HuH-7.5 (cell line): ENCODE measurements at places on chromosomes 4 and X.

GRCh38 chr4:80153874-80154544 lies 43.3 kb upstream of the PRDM8 start:
- DNase-seq: no peak

GRCh38 chrX:135024526-135024925 lies 2.2 kb upstream of the RTL8B start:
- no peak for DNase-seq

- DNase-seq: no peak
Measured at GRCh38 chr4:76558396-76559235, 123.6 kb downstream of the SHROOM3 start.

- DNase-seq: no peak
Measured at GRCh38 chrX:38206036-38206435, 14.6 kb downstream of the SRPX start.

DNA sequence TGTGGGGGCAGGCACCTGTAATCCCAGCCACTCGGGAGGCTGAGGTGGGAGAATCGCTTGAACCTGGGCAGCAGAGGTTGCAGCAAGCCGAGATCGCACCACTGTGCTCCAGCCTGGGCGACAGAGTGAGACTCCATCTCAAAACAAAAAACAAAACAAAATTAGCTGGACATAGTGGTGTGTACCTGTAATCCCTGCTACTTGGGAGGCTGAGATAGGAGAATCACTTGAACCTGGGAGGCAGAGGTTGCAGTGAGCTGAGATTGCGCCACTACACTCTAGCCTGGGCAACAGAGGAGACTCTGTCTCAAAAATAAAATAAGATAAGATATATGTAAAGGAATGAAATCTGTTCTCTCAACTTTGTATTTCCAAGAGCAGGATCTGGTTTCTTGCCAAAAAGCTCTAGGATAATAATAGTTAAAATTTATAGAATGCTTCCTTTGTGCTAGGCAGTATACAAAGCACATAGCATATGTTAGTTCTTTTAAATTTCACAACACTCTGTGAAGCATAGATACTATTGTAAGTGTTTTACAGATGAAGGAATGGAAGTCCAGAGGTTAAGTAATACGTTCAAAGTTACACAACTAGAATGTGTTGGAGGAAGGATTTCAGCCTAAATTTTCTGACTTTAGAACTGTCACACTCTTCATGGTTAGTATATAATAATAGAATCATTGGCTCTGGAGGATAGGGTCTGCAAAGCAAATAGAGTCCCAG lies 10.3 kb downstream of the MRPL1 start:
- DNase-seq: no peak

DNA sequence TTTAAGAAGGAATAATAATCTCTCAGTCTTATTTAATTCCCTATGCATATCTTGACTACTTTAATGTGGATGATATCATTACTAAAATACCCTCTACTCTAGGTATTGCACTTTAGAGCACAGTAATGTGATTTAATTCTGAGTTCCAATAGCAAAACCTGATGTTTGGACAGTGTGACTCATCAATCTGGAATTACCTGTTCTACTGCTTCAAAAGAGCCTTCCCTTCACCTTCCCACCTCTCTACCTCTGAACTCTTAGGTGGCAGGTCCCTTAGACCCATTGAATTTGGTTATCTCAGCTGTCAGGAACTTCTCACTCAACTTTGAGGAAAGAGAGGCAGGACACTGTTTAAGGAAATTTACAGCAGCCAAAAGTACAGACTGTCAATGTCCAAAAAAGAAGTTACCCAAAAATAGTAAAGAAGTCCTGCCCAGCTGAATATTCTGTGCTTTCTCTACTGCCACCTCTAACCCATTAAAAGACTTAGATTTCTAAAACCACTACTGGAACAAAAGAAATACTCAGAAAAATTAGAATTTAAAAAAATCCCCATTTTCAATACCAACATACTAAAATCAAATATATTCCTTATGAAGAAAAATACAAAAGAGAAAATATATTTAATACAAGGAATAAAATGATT lies 123.1 kb upstream of the GPM6A start:
- no peak for DNase-seq

DNA sequence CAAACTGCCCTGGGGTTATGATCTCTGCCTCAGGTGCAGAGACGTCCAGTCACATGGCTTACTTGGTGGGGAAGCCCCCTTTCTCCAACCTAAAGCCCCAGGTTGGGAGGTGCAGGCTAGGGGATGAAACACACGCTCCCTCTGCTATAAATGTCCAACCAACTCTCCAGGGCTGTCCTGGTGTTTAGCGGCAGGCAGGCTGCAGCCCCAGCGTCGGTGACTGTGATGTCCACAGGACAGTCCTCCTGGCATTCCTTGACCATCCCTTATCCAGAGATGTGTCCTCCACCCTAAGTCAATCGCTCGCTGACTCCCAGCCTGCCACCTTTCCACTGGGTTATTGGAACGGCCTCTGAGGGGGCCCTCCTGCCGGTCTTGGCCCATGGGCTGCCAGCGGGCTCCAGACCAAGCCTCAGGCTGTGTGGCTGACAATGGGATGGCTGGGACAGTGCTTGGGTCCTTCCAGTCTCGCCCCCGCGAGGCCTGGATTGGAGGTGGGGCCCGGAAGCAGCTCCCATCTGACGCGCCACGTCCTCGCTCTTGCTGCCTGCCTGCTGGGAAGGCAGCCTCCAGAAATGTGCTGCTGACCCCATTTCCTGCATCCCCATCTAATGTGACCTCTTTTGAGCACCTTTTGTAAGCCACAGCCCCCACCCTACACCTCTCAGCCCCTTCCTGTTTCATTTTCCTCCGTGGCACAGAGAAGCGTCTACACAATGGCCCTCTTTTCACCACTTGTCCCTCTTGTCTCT lies 60.8 kb upstream of the ADRA2C start:
- DNase-seq: no peak

- no peak for DNase-seq
Measured at GRCh38 chrX:39336671-39337311, 535.5 kb downstream of the MID1IP1 start.

DNA sequence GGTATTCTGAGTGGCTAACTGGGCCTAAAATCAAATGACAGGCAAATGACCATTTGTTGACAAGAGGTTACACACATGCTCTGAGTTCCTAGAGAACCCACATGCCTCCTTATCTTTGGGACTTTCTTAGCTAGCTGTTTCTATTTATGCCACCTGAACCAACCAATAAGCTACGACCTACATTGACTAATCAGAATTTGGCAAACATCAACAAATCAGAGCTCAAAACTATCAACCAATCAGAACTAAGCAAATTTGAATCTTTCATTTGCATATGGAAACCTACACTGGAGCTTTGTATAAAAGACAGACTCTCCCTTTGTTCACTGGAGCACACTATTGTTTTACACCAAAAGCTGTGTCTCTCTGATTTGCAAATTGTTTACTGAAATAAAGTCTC lies 192.0 kb downstream of the CXXC4 start:
- no peak for DNase-seq

DNA sequence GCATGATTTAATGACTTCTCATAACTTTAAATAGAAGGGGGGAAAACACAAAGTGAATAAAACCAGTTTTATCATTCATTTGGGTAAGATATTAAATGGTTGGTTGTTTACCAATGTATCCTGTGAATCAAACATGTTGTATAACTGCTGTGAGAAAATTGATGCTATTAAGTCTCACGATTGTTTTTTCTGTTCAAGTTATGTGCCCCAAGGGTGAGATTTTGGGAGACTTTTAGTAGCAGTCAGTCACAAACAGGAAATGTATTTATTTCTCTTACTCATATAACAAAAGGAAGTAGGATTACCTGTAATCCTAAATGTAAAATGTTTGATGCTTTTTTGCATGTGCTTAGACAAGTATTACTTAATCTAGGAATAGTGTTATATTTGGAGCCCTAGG lies 39.2 kb downstream of the MTHFD2L start:
- no peak for DNase-seq

DNA sequence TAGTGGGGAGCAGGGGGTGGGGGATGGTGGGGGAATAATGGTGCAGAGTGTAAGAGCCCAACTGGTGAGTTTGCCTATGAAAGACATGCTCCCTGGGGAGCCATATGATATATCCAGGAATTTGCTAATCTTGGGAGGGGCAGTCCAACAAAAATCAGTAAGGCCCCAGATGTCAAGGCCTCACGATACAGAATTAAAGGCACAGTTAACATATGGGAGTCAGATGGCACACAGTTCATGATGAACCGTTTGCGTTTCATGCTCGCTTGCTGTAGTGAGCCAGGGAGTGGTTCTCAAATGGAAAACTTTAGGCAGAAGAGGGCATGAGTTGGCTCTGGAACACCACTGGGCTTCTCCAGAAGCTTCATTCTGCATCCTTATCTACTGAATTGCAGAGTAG lies 33.9 kb upstream of the VCX2 start:
- DNase-seq: no peak

- DNase-seq: no peak
Measured at GRCh38 chrX:103823591-103823990, 8.5 kb downstream of the RAB9B start.

DNA sequence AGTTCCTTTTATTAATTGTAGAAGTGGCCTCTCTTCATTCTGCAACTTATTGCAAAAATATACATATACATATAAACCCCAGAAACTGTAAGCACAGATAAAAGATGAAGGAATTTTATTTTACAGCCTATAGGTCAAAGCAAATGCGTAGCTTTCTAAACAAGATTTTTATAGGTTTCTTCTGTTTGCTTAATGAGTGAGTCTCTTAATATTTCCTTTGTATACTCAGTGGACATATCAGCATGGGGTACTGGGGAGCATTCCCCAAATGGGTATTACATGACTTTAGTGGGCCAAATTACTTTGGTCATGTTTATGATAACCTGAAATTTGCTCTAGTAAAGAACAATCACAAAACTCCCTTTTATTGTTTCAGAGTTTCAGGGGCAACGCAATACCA lies 1698.6 kb upstream of the IGFBP7 start:
- no peak for DNase-seq

DNA sequence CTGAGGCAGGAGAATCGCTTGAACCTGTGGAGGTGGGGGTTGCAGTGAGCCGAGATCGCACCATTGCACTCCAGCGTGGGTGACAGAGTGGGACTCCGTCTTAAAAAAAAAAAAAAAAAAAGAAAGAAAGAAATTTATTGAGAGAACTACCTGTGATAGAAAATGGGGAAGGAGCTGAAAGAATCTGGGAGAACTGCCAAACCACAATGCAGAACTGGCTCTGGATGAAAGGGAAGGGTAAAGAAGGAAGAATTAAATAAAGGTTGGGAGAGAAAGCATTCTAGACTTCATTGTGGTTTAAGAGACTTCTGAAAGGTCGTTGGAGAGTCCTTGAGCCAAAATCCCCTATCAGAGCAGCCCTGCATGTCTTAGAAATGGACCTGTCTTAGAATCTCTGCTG lies 567.9 kb upstream of the HTR2C start:
- DNase-seq: no peak

DNA sequence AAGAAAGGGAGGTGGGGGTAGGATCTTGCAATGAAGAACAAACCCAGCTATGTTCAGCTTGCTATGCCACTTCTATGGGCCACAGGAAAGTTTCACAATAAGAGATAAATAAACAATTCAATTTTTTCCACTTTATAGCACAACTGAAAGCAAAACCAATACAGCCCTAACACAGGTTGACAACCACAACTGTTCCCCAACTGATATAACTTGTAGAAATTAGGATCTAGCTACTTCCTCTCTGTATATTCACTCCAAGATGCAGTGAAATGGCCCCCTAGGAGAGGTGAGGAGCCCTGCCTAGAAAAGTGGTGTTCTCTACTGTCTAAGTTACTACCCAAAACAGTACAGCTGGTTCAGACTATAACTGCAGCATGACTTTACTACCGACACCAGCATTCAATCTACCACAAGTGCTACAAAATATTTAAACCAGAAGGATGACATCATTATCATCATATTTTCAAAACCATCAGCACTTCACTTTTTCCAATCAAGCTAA lies 77.0 kb downstream of the FBXW7 start:
- no peak for DNase-seq

DNA sequence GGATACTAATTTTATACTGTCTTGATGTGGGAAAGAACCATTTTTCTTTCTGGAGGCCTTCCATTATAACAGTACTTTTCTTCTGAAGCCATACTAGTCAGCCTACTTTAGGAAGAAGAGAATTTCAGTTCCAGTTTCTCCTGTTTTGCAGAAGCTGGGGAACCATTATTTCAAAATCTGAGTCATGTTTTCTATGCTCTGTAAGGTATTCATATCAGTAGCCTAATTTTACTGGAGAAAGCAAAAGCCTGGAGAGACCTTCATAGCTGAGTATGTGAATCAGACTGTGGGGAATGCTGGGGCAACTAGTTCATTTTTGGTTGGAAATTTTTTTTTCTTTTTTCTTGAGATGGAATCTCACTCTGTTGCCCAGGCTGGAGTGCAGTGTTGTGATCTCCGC lies 22.4 kb downstream of the AFF1 start:
- no peak for DNase-seq

DNA sequence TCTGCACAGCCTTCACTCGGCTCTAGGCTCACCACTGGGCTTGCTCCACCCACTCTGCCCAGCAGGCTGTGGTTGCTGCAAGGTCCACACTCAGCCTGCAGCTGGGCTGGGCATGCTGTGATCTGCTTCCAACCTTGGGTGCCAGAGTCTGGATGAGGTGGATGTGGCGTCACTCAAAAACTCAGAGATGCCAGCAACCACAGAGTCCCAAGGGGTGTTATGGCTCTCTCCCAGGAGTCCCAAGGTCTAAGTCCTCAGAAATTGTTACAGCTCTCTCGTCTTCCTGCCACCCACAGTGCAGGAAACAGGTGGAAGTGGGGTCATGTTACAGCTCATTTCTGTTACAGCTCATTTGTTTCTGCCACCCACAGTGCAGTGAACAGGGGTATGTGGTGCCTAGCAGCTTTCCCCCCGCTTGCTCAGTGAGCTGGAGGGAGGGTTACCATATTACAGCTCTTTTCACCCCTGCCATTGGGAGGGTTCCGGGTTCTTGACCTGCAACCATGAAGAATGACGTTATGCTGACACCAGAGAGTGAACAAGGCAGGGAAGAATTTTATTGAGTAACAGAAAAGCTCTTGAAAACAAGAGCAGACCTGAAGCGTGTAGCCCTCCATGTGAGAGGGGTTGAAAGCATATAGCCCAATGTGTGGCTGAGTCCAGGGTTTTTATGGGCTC lies 893.9 kb downstream of the PCDH7 start:
- no peak for DNase-seq

DNA sequence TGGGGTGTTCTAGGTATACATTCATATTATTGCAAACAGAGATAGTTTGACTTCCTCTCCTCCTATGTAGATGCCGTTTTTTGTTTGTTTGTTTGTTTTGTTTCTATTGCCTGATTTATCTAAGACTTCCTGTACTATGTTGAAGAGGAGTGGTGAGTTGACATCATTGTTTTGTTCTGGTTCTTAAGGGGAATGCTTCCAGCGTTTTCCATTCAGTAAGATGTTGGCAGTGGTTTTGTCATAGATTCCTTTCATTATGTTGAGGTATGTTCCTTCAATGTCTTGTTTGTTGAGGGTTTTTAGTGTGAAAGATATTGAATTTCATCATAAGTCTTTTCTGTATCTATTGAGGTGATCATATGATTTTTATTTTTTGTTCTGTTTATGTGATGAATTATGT lies 401.6 kb upstream of the EPHA5 start:
- DNase-seq: no peak

- DNase-seq: no peak
Measured at GRCh38 chrX:121585626-121586025, 538.2 kb downstream of the GLUD2 start.

- no peak for DNase-seq
Measured at GRCh38 chrX:65652098-65652497, 15.4 kb upstream of the MSN start.
